ENCODE measurements at places on chromosomes 5 and 9.

- DNase-seq = peak; percentile 32
Observed at GRCh38 chr9:105128908-105129600, 115.4 kb upstream of the SLC44A1 start.

DNA sequence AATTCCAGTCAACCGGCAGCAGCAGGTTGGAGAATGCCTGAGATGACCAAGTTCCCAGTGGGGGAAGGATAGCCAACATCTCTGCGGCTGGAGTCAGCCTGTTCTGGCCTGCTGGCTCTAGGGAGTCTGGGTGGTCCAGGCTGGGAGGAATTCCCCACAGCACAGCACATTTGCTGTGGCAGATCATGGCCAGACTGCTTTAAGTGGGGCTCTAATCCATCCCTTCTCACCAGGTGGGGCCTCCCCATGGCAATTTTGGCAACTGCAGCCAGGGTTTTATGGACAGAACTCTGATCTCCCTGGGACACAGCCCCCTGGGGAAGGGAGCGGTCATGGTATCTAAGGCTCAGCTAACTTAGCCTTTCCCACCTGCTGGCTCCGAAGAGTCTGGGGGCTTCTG lies 226.1 kb downstream of the DTWD2 start:
- DNase-seq = no peak

GRCh38 chr5:156096259-156096658 lies 230.7 kb upstream of the SGCD start:
- no peak for DNase-seq

DNA sequence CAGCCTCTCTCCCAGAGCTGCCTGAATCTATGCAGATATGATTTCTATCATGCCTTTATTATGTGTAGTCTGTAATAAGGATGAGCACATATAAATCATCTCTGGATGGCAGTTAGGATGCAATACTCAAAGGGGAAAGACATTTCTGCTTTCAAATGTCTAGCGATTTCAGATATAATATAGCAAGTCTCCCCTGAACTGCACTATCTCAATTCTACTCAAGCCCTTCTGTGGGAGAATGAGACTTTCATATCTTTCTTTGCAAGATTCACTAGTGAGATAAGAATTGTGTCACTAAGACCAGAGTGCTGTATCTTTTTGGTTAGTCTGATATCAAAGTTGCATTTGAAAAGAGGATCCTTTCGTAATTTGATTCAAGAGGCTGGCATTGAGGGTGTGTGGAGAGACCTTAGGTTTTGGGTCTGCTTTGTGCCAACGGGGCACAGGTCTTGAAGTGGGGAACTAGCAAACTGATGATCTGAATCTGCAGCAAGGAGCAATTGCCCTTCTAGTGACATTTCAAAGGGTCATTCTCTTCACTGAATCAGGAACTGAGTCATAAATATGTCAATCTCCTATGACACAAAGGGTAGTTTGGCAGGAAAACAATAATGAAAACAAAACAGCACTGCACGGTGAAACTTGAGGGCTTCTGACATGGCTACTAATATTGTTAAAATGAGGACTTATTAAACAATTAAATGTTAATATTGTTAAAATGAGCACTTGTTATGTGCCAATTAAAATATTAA lies 305.5 kb upstream of the CLINT1 start:
- DNase-seq = no peak

- DNase-seq = no peak
Observed at GRCh38 chr5:120735076-120735475, 271.0 kb downstream of the PRR16 start.

GRCh38 chr9:79776581-79776980 lies 204.8 kb downstream of the TLE4 start:
- DNase-seq = no peak

DNA sequence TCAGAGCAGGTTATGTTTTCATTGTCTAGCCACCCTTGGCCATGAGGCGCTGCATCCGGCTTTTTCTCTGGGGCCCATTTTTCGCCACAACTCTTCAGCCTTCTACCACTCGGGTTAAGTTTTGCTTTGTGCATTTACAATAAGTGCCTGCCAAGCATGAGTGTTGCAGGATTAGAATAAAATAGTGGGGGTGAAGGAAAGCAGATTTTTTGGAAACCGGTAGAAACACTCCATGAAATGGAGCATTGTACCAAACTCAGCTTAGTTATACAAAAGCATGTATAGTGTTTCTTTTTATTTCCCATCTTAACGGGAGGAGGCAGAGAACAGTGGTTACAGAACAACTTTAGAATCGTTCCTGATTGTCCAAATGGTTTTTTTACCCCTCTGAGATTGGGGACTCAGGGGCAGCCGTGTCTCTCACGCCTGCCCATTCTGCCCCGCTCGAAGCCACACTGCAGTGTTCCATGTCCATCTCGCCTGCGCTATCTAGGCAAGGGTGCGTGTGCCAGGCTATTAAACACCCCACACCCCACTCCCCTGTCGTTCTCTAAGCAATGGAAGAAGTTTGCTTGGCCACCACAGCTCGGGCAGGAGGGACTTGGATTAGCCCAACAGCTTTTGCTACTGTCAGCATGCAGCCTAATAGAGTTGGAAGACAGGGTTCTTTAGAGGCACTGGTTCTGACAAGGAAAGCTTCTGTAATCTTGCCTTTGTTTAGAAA lies 268.8 kb upstream of the WWC1 start:
- no peak for DNase-seq

DNA sequence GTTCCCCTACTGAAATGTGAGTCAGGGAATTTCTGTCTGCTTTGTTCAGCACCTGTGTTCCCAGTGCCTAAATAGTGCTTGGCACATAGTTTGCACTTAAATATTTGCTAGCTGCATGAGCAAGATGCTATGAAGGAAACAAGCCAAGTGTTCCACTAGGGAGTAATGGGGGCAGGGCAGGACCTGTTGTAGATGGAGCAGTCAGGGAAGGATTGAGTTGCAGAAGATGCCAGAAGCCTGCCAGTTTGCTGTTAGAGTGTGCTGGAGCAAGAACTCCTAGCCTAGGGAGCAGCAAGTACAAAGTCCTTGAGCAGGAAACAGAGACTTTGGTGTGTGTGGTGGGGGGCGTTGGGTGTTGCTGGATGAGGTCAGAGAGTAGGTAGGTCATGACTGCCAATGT lies 87.5 kb downstream of the DAB2IP start:
- no peak for DNase-seq

DNA sequence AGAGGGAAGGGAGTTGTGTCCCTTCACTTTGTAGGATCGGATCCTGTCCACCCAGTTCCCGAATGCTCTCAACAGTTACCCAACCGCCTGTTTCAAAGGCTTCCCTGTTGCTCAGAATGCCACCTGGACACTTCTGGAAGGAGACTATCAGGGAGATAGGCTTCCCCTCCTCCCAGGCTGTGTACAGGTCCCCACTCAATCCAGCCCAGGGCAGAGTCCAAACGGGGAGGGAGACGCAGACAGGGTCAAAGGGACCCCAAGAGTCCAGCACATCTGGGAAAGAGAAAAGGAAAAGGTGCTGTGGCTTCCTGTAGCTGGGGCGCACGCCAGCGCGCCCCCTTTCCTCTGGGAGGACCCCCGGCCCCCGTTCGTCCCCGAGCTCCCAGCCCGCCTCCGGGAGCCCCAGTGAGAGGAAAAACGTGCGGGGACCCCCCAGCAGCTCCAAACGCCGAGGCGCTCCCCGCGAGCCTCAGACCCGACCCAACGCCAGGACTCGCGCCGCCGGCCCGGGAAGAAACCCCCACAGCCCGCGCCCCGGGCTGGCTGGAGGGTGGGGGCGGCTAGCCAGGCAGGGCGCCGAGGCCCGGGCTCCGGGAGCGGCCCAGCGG lies 640 bp downstream of the SURF4 start:
- peak; percentile 63 for DNase-seq

DNA sequence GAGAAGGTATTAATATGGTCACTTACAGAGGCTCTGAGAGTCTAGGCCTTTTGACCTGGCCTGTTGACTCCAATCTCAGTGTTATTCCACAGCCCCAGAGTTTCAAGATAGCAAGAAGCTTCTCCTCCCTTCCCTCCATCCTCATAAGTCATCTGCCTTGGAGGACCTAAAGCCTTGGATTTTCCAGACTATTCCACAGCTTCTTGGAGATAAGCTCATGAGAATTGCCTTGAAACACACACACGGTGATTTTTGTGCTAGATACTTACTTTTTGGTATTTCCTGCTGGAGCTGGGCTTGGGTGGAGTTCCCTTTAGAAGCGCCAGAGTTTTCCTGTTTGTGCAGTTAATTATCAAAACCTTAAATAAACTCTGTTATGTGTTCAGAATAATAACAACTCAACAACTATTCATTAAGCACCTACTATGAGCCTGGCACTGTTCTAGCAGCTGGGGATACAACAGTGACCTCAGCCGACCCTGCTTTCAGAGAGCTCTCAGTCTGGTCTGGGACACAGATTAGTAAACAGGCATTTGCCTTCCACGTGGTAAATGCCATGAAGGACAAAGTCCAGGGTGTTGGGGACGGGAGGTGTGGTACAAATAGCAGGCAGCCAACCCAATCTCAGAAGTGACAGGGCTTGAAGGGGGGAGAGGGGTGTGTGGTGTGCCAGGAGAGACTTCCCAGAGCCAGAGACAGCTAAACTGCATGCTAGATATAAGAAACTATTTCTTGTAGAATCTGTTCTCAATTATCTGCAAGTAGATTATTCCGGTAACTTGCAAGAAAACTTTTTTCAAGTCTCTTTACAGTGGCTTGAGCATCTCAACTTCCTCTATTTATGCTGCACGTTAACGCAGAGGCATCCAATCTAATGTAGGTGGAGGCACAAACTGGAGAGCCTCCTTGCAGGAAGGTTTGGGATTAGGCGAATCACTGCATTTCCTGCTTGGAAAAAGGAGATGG lies 55.9 kb upstream of the KLF9 start:
- DNase-seq = peak; percentile 46

DNA sequence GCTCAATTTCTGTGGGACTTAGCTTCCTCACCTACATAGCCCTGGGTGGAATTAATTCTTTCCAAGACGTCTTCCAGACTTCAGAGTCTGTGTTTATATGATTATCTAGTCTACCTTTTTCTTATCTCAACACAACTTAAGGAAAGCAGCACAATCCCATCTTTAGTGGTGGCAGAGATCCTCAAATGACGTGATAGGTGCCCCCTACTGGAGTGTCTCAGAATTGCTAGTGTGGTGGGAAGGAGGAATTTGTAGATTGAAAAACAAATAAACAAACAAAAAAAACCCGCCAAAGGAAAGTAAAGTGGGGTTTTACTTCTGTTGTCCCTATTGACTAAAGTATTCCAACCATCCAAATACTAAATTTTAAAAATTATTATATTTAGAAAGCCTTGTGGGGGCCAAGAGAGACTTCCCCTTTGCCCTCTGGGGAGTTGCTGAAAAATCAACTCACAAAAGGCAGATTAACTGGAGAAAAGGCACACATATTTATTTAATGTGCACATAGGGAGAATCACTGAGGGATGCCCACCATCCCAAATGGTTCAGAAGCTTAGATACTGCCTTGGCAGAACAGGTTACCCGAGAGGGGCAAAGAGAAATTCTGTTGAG lies 283.3 kb downstream of the TMEM167A start:
- DNase-seq = no peak

DNA sequence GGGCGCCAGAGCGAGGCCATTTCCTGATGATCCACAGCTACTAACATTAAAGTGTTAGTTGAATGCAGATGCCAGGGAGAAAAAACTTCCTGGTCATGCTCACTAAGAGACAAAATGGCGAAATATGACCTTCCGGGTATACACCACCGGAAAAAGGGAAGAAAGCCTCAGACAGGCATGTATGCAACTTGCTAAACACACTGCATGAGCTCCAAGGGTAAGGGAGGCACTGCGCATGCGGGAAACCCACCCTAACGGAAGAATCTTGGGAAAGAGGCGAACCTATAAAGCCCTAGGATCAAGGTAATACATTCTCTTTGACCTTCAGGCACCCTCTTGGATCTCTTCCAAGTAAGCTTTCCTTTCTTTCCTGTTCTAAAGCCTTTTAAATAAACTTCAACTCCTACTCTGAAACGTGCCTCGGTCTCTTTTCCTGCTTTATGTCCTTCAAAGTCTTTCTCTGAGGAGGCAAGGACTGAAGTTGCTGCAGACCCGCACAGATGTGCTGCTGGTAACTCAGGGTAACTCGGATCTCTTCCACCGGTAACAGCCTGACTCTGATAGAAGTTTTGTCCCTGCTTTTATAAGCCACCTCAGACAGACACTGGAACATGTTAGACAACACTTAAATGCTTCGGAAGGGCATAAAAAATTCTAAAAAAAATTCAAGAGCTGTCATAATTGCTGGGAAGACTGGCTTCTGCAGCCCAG lies 64.9 kb downstream of the DTWD2 start:
- DNase-seq = no peak

GRCh38 chr5:173497685-173498084 lies 118.8 kb downstream of the BOD1 start:
- DNase-seq = no peak

- DNase-seq = peak; percentile 2
Observed at GRCh38 chr9:98504298-98505282, 204.1 kb downstream of the GABBR2 start.

- DNase-seq = no peak
Observed at GRCh38 chr5:111697881-111698757, 58.9 kb downstream of the NREP start.

- DNase-seq = no peak
Observed at GRCh38 chr5:113778147-113778546, 264.7 kb downstream of the YTHDC2 start.

DNA sequence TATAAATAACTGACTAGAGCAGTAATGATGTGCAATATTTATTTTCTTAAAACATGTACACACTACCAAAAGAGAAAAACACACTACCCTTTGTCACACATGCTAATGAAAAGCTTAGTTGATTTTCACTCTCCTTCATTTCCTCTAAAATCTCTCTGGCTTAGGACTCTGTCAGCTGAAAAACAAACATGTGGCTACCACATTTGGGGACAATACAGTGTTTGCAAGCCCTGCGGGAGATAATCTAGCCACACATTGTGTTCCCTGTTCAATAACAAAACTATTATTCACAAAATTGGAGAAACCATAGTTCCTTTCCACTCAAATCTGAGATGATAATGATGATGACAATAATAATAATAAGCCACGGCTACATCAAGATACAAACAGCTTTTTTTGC lies 3.5 kb upstream of the LOX start:
- no peak for DNase-seq

- DNase-seq = no peak
Observed at GRCh38 chr5:174145821-174146220, 100.3 kb downstream of the NSG2 start.

- no peak for DNase-seq
Observed at GRCh38 chr5:18828351-18828750, 1159.6 kb downstream of the CDH18 start.

DNA sequence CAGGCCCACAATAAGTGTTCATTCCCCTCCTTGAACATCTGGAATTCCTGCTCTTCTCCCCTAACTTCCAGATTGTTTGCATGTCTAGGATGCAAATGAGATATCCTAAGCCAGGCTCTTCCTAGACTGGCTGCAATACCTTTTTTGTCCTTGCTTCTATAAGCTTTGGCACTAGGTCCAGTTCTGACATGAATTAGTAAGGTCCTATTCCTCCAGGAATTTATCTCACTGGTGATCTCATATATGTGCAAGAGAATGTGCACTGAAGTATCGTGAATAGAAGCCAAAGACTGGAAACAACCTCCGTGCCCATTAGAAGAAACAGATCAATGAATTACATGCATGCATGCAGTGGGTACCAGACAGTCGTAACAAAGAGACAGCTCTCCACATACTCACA lies 25.2 kb downstream of the DUSP1 start:
- no peak for DNase-seq

- no peak for DNase-seq
Observed at GRCh38 chr9:72462340-72462739, 59.1 kb upstream of the TMC1 start.
